ENCODE measurements at places on chromosomes 11 and 22.

DNA sequence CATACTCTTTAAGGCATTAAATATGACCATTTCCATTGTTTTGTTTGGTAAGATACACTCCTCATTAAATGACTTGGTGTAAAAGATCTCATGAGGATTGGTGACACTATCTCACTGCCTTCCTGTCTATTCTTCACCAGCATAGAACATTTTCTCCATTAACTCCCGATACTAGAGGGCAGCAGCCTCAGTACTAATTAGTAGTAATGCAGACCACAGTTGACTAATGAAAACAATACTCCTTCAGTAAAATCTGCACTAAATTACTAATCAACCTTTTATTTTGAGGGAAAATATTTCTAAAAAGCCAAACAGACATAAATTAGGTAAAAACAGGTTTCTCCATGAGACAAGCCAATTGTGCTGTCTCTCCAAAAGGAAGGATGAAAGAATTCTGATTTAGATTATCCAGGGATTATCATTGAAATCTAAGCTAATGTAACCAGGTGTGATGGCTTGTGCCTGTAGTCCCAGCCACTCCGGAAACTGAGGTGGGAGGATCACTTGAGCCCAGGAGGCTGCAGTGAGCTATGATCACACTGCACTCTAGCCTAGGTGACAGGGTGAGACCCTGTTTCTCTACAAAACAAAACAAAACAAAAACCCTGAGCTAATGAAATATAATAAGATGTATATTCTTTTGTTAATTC, 9.4 kb downstream of the PGM2L1 start:
- no peak for DNase-seq

DNA sequence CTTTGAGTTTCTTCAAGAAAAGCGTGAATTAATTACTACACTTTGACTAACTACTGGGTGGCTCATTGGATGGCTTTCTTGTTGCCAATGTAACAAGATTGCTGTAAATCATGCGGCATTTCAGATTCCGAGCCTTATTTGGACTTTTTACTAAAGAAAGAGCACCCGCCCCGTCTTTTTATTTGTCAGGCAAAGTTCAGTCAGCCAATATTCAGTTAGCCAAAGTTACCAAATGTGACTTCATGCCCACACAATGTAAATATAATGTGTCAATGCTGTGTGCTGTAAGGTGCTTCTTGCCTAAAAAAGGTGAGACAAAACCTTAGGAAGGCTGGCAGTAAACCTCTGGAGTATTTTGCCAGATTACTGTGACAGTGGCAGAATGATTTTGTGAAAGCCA, 14.8 kb downstream of the FLI1 start:
- DNase-seq: no peak

DNA sequence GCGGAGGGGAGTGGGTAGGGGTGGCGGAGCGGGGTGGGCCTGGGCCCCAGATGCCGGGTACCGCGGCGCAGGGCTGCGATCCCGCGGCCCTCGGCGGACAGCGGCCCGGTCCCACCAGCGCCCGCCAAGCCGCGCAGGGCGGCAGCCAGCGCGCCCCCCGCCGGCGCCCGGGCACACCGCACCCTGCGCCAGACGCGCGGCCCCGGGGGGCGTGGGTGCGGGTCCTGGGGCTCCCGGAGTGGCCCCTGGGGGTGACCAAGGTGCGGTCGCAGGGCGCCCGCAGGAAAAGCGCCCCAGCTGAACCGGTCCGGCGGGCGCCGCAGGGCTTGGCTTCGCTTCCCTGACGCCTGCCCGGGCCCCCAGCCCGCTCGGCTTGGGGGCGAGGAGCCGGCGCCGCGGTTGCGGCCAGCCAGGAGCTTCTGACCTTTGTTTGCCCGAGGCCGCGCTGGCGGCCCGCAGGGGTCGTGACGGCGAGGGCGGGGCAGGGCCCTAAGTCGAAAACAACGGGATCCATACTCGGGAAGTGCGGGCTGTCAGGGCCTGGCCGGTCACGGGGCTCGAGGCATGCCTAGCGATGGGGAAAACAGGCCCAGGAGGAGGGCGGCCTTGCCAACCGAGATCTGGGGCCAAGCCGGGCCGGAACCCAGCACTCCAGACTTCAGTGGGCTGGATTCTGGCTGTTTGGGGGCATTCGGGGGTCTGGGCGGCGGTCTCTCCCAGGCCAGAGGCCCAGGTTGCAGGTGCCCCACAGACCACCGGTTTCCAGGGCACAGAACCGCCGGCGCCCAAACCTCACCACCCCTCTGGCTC, 581 bp upstream of the AP5B1 start:
- no peak for DNase-seq

- DNase-seq: no peak
Measured at GRCh38 chr11:1932105-1932480, 12.6 kb downstream of the TNNT3 start.

DNA sequence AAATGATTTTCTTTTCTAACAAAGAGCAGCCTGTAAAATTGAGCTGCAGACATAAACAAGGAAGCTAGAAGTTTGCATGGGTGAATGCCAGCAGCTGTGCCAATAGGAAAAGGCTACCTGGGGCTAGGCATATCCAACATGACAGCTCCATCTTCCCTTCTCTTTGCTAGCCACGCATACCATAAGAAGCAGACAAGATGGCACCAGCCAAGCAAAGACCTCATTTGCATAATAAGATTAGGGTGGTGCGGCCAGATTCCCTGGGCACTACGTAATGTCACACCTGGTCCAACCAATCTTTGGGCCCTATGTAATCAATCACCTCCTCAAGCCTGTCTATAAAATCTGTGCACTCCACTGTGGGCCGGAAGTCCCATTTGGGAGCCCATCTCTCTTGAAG, 108.3 kb downstream of the SWAP70 start:
- no peak for DNase-seq

GRCh38 chr11:125180413-125181305, 16.1 kb downstream of the PKNOX2 start:
- no peak for DNase-seq

GRCh38 chr22:23072077-23072910, 2.0 kb downstream of the GNAZ start:
- no peak for DNase-seq

DNA sequence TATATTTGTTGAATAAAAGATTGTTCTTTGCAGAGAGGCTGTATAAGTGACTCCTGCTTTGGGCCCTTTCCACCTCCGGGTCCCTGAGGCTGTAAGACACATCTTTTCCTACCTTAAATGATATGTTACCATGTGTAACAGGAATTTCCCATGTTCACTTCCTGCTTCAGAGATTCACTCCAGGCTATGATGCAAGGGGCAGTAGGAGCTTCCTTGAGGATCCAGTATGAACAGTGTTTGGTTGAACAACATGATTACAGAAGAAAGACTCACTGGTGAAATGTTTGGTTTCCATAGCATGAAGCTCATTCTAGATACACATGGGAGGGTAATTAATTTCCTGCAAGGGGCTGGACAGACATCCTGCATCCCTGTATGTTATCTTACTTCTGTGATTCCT, 25.6 kb upstream of the ZDHHC13 start:
- no peak for DNase-seq

GRCh38 chr22:19814428-19814827, 40.2 kb downstream of the GNB1L start:
- DNase-seq: no peak

GRCh38 chr11:2869561-2870427, 15.8 kb downstream of the CDKN1C start:
- DNase-seq: no peak

- DNase-seq: no peak
Measured at GRCh38 chr11:6812390-6813005, 13.0 kb upstream of the OR6A2 start.

GRCh38 chr11:132999031-132999430, 533.3 kb downstream of the OPCML start:
- no peak for DNase-seq

DNA sequence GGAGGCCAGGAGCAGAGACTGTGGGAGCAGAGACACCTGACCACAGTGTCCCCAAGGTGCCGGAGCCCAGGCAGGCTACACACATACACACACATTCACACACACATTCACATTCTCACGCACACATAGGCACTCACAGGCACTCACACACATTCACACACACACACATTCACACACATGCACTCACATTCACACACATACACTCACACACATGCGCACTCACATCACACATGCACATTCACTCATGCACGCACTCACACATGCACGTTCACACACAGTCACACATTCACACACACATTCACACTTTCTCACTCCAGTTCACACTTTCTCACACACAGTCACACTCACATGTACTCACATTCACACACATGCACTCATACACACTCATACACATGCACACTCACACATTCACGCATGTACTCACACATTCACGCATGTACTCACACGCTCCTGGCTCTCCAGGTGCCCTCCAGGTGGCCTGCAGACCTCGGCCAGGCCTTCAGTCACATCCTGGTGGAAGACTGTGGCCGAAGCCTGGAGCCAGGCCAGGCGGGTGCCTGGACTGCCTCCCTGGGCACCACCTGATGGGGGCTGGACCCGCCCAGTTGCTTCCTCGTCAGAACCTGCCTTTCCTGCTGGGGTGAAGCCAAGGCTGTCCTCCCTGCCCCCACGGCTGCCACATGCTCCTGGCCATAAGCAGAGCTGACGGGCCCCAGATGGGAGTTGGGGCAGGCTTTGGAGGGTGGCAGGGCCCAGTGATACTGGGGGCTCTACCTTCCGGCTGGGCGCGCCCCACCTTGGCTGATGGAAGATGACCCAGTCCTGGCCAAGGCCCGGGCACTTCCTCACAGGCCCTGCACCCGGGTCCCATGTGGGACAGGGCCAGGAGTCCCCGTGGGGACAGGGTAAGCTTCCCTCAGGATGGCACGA, 89.5 kb downstream of the WNT7B start:
- DNase-seq: no peak

- DNase-seq: no peak
Measured at GRCh38 chr11:86144846-86145245, 76.0 kb upstream of the PICALM start.

DNA sequence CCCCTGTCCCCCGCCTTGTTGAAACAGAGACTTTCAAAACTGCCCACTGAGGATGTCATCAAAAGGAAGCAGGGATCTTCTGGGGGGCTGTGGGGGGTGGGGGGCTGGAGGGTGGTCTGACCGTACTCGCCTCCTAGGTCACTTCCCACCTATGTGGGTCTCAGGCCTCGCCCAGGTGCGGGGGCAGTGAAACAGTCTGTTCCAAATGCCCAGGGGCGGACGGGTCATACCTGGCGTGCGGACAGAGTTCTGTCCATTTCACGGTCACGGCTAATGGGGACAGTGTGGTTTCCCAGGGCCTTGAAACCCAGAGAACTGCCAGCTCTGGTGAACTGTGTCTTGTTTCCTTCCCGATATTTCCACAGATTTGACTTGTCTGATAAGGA, 27.2 kb downstream of the ANO1 start:
- DNase-seq: no peak

GRCh38 chr11:9575260-9576240, 2.1 kb downstream of the WEE1 start:
- no peak for DNase-seq

DNA sequence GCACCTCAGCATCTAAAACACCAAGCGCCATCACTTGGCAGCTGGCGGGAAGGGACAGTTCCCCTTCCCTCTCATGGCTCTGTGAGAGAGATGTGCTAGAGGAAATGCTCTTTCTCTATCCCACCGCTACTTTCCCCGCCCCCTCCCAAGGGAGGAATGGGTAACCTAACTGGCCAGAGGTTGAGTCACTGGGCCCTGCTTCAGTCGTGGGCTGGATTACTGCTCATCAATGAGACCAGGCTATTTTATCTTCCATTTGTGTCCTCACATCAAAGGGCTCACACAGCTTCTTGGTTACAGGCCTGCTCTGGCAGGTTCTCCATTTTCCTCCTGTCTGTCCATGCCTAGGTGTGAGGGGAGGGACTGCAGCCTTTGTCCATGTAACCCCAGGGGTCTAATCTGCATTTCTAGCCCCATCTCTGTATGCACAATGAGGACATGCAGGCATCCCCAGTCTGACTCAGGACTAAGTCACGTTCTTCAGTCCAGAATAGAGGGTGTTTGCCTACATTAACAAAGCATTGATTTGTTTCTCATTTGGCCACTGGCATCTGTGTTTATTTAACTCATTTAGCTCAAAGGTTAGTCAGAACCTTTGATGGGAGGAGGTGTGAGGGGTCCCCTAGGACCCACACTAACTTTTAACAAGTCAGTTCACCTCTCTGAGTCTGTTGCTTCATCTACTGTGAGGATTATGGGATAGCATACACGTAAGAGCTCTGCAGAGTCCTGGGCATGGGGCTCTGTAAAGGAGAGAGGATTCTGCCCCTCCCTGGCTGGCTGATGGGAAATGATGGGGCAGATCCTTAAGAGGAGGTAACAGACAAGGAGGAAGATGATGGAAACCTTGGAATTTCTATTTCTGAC, 99.1 kb downstream of the XRRA1 start:
- DNase-seq: no peak

Measured in activated CD8-positive, alpha-beta memory T cell treated with anti-CD3 and anti-CD28 coated beads for 48 hours (primary cell).